ENCODE measurements at places on chromosomes 11 and 22.

GRCh38 chr22:44627521-44628139 lies 74.4 kb upstream of the PRR5 start:
- no peak for DNase-seq

DNA sequence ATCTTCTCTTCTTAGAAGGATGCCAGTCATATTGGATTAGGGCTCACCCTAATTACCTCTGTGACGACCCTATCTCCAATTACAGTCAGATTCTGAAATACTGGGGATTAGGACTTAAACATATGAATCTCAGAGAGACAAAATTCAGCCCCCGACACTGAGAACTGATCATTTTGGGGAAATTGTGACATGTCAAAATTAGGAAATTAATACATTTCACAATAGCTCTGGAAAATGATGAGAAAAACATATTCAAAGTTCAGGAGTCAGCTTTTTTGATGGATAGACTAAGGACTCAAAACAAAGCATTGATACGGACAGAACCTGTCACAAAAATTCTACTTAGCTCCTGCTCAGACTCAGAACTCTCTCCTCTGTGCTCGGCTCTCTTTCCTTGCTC lies 40.8 kb downstream of the COMMD9 start:
- no peak for DNase-seq

GRCh38 chr11:111303461-111303860 lies 5.1 kb downstream of the POU2AF3 start:
- no peak for DNase-seq

DNA sequence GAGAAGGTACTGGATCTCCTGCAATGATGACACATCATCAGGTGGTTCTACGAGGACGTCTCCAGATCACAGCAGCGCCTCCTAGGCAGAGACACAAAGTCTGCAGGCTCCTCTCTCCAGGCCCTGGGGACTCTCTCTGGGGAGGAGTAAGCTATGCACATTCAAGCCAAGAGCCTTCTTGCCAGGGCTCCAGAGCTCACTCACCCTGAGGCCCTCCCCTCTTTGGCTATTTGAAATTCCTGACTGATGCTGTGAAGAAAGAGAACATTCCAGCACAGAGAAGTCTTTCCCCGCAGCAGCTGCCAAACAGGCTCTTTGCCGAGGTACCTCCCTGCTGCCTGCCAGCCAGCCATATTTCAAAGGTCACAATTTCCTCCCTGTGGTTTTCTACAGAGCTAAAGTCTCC lies 204.9 kb downstream of the CSNK2A3 start:
- DNase-seq: no peak

DNA sequence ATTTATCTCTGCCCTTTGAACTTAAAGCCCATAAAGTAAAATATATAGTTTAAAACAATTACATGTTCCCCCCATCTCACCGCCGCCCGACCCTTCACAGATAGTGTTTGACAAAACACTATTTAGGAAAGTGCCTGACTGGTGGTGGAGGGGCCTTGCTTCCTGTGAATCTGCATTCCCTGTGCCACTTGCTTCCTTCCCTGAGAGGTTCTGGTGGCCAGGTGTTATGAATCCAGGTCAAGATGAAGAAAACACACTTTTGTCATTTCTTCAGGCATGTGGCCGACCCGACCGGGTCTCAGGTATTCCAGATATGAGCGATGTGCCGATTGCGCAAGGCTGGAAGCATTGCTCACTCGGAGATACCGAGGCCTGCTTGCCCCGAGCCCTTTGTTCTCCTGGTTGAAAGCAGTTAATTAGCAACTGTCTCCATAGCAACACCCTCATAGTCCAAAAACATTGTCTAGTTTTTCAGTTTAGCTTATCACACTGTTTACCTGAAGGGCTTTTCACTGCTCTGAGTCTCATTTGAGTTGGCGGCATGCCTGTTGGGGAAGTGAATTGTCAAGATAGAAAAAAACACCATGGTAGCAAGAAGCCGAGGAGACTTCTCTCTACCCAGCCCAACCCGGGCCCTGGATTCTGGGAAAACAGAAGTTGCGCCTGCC lies 128.3 kb downstream of the TEAD1 start:
- DNase-seq: no peak

DNA sequence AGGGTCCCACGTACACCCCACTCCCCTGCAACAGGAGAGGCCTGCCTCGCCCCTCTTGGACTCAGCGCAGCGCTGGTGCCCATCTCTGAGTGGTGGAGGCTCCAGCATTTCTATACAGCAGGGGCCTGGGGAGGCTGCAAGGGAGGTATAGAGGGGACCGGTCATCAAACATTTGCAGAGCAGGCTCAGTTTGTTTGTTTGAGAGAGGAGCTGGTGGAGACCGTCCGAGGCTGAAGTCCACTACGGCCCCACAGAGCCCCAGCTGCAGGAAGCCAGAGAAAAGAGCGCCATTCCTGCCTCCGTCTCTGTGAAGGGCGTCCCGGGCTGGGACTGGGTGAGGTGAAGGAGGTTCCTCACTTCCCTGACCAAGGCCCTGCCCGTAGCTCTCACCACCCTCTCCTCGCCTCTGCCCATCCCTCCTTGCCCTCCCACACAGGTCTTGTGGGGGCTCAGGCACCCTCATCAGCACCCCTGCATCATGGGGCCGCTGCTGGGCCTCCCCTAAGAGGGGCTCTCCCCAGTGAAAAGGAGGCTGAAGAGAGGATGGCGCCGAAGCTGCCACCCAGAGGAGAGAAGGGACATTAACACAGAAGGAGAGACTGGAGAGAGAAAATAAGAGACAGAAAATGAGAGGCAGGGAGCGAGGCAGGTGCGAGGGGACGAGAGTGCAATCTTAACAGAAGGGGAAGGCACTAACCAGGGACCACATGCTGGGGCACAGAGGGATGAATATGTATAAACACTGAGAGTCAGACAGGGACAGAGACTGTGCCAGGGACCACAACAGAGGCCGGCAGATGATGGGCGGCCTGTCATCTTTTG lies 24.5 kb downstream of the RPUSD4 start:
- no peak for DNase-seq

GRCh38 chr11:106477776-106478175 lies 400.3 kb downstream of the AASDHPPT start:
- no peak for DNase-seq

- no peak for DNase-seq
Measured at GRCh38 chr11:41459465-41460401, at the start of gene LRRC4C. Gene LRRC4C, minus strand, starts transcription at chr11:41459652.

- no peak for DNase-seq
Measured at GRCh38 chr11:128391811-128392210, 195.5 kb downstream of the ETS1 start.

DNA sequence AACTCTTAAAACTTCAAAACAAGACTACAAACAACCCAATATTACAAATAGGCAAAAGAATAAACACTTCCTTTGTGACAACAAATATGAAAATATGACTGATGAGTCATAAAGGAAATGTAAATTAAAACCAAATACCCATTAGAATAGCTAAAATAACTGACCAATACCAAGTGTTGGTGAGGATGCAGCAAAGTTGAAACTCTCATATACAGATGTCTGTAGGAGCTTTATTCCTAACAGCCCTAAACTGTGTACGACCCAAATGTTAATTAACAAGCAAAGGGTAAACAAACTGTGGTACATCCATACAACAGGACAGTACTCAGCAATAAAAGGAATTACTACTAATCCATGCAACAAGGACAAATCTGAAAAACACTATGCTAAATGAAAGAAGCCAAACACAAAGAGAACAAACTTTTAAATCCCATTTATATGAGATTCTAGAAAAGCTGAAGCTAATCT lies 43.0 kb downstream of the MAPK1 start:
- no peak for DNase-seq

DNA sequence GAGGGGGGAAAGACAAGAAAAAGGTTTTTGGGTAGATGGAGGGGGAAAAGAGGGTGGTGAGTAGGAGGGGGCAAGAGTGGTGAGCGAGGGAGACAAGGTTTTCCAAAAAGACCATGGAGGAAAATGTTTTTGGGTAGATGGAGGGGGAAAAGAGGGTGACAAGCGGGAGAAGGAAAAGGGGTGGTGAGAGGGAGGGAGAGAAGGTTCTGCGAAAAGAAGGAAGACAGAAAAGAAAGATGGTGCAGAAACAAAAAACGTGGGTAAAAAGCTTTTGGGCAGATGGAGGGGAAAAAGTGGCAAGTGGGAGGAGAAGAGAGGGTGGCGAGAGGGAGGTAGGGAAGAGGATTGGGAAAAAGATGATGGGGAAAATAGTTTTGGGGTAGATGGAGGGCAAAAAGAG lies 116.0 kb upstream of the SERPIND1 start:
- DNase-seq: no peak

- DNase-seq: peak; percentile 8
Measured at GRCh38 chr11:131748151-131749050, 378.0 kb downstream of the NTM start.

GRCh38 chr11:120660024-120660565 lies 148.5 kb downstream of the GRIK4 start:
- peak; percentile 1 for DNase-seq

- no peak for DNase-seq
Measured at GRCh38 chr11:12319461-12319951, 57.9 kb upstream of the PARVA start.

DNA sequence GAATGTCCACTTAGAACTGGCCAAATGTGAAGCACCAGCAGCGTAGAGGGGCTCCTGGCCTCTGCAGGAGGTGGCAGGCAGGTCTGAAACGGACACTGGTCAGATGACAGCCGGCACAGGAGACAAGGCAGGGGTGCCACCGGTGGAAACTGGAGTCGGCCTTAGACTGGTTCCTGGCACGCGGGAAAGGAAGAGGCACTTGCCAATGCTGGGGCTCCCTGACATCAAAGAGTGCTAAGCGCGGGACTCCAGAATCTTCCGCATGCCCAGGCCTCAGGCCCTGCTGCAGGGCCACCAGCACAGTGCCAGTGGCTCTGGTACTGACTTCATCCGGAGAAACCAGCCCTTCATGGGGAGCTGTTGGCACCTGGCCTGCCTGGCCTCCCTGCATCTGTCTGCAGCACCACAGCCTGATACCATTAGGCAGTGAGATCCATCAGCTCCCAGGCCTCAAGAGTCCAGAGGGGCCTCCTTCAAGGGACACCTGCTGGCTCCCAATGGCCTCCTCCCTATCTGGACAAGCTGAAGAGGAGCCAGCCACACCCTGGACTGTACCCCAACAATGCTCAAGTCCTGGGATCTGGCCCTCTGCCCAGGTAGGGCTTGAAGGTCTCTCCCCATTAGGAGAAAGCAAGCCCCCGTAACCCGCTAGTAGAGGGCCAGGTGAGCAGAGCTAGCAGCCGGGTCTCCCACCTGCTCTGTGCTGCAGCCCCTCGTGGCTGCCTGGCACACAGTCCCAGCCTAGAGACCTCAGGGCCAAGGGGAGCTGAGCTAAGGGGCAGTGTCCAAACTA lies 29.7 kb upstream of the GNB1L start:
- DNase-seq: no peak

GRCh38 chr11:96470521-96470920 lies 80.7 kb downstream of the JRKL start:
- DNase-seq: no peak

- no peak for DNase-seq
Measured at GRCh38 chr11:122319691-122320620, 203.9 kb upstream of the BLID start.

DNA sequence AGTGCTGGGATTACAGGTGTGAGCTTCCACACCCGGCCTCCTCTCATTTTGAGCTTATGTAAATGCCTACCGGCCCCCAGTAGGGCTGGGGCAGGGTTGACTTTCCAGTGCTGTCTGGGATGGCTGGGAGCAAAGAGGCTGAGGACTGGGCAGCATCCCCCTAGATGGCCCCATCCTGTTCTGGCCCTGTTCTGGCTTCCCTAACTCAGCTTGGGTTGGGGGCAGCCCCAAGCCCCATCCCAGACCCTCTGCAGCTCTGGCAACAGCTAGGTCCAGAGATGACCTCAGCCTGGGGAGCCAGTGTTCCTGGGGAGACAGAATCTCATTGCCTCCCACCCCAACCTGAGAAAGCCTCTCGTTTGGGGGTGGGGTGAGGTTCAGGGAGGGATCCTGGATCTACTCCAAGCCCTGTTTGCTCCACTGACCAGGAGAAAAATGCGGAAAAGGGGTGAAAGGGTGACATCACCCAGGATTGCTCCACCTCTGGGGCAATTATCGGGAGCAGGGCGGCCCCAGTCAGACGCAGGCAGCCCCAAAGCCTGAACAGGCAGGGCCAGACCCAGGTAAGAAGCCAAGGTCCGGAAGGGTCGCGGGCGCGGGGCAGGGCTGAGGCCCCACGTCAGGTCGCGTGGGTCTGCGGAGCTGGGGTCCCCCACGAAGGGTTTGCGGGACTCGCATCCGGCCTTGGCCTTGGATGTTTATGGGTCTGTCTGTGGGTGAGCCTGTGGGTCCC lies at the start of gene PNPLA2:
TSS of gene PNPLA2 (plus strand) at position 519 of the 733 bp plus-strand sequence. CDS start 805 bp downstream, outside the sequence.
- DNase-seq: no peak

DNA sequence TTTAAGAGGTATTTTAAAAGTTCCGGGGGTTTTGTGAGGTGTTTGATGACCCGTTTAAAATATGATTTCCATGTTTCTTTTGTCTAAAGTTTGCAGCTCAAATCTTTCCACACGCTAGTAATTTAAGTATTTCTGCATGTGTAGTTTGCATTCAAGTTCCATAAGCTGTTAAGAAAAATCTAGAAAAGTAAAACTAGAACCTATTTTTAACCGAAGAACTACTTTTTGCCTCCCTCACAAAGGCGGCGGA lies 193 bp upstream of the MALAT1 start:
- no peak for DNase-seq

DNA sequence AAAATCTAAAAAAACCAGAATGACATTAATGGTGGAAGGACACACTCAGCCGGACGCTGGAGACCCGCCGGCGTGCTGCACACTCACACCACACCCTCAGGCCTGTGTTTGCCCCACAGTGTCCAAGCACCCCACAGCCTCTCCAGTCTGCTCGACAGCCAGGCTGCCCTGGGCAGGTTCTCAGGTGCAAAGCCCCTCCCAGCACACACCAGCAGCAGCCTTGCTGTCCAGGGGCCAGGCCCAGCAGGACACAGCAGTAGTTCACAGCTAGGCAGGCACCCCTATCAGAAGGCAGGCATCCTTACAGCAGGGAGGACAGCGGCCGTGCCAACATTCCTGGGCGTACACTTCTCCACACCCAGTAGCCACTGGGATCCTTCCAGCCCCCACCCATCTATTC lies 1.7 kb upstream of the SLC25A1 start:
- no peak for DNase-seq

- no peak for DNase-seq
Measured at GRCh38 chr11:100703801-100704575, 16.9 kb downstream of the ARHGAP42 start.

- DNase-seq: no peak
Measured at GRCh38 chr22:37239336-37240239, 4.5 kb downstream of the RAC2 start.

GRCh38 chr11:80970037-80970436 lies 1529.2 kb upstream of the TENM4 start:
- DNase-seq: no peak

GRCh38 chr11:313787-314553 lies at the start of gene IFITM1:
Gene IFITM1, plus strand, starts transcription at chr11:314040. Its CDS starts 131 bp downstream, at chr11:314171.
- no peak for DNase-seq
